NCI-H748 treated with DMSO at 0.1 percent for 48 hours (cell line): ENCODE measurements at places on chromosomes 2 and 18.

GRCh38 chr2:200795028-200795440 is 16.7 kb upstream of the BZW1 start:
- no peak for DNase-seq

DNA sequence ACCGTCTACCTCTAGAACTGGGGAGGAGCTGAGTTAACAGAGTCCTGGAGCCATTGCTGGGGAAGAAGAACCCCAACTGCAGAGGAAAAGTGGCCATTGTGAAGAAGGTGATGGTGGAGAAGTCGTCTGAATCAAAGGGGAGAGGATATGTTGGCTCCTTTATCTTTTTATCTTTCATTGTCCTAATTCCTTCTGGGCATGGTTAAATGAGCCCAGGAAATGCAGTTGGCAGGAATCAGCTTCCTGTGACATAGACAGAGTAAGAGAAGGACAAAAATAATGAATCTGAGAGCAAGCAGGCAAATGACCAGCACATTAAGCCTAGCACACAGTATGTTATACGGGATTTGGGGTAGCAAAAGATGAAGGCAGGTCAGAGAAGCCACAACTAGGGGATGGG is 16.0 kb upstream of the ACTR3 start:
- no peak for DNase-seq

DNA sequence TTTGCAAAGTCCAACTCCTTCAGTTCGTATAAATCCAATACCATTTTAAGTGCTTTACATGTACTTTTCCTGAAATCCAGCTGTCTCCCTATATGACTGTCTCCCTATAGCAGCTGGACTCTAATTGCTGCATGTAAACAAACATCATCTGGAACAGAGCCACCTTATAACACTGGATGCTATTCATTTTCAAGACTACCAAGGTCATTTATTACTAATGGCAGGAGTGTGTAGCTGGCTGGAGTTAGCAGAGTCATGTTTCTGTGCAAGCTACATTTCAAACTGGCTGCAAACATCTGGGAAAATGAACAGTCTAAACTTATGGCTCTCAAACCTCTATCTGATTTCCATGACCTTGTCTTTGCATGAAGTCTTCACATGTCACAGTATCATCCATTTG is 575.2 kb downstream of the PIK3C3 start:
- DNase-seq: no peak

DNA sequence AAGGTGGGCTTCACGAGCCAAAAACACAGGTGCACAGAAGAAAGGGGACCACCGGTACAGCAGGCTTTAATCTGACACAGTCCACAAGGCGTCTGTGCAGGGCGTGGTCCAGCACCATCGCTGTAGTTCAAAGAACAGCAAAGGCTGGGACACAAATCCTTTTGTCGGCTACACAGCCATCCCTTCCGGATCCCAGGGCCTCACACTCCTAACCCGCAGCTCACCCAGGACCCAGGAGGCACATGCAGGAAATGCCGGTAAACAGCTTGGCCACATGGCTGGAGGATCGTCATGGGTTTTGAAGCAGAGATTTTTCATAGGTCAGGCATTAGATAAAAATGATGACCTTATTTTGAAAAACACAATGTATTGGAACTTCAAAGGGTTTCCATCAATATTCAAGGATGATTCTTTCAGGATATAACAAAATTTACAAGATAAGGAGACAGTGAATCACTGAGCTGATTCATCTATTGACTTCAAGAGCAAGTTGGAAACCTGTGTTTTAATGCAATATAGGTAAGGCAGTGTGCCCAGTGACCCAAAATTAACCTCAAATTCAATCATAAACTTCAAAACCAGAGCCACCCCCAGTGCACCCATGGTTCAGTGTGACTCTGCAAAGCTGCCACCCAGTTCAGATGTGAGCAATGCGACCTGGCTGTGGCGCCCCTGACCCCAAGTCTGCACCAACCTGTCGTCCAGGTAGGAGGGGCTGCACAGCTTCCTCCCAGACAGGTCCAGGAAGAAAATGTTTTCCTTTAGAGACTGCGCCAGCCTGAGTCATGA is 74.4 kb downstream of the TMEM18 start:
- DNase-seq: no peak

DNA sequence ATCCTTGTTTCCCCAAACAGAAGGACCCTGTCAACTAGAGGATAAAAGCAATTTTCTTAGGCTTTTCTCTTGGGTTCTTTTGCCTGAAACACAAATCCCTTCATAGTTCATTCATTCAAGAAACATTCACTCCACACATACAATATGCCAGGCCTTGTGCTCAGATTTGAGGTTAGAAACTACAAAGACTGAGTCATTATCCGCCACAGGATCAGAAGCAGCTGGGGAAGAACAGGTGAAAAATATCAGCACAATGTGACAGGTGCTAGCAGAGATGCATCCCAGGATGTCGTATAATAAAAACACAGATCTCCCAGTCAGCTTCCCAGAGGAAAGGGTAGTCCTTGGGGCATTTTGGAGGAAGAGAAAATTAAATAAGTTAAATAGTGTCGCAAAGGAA is 172.4 kb downstream of the LRATD1 start:
- DNase-seq: no peak

GRCh38 chr2:189024901-189025618 is 50.9 kb downstream of the COL3A1 start:
- no peak for DNase-seq

DNA sequence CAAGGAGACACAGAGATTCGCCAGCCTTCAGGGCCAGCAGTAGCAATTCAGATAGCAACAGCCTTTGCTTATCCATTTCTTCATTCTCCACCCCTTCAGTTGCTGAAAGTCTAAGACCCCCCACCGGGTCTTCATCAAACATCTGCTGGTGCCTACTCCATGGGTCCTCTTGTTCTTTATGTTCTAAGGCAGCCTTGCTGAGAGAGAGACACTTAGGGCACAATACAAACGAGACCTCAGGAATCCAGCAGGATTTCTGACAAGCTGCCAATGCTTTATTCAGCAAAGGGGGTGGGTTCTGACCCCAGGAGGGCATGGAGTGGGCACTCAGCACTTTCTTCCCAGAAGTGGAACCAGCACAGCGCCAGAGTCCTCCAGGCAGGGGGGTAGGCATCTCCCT is 36.2 kb upstream of the CNGA3 start:
- no peak for DNase-seq

DNA sequence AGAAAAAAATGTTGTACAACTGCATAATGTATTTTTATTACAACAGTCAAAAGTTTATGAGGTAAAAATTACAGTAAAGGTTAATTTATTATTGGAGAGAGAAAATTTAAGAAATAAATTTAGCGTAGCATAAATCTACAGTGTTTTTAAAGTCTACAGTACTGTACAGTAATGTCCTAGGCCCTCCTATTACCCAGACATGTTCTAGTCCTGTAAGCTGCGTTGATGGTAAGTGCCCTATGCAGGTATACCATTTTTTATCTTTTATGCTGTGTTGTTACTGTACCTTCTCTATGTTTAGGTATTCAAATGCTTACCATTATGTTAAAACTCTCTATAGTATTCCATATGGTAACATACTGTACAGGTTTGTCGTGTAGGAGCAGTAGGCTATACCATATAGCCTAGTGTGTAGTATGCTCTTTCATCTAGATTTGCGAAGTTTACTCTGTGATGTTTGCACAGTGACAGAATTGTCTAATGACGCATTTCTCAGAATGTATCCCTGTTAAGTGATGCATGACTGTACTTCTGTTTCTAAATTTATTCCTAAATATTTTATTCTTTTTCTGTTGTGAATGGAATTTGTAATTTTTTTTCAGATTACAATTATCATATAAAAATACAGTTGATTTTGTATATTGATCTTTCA is 24.5 kb downstream of the ABI2 start:
- no peak for DNase-seq

GRCh38 chr2:181853696-181854095 is 37.8 kb upstream of the ITPRID2 start:
- no peak for DNase-seq

DNA sequence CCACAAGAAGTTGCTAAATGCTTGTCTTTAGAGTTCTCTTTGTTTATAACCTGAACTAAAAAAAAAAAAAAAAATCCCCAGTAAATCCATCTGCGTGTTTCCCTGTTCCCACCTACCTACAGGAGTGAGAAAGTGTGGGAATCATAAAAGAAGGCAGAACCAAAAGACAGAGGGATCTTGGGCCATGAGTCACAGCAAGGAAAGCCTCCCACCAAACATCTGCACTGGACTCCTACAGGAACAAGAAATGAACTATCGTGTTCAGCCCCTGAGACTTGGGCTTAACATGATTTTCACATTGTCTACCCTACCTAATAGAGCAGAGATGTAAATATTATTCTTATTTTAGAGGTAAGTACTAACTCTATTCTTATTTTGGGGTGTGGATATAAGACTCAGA is 1761.2 kb upstream of the CELF4 start:
- DNase-seq: no peak

DNA sequence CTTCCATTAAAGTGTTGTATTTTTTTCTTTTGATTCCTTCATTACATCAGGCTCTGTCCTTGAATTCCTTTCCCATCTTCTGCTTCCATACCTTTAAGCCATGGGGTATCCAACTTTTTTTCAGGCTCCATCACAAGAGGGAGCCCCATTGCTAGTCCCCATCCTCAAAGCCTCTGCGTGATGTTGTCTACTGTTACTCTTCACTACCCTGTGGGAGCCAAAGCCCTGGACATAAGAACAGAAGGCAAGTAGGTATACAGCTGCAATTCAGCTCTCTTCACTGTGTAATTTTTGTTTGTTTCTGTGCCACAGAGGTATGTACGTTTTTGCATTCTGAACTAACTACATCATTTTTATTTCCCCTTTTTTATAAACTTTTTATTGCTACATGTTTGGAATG is 36.6 kb upstream of the CCNYL1 start:
- no peak for DNase-seq

- DNase-seq: no peak
Observed at GRCh38 chr18:10139783-10140410, 226.1 kb downstream of the VAPA start.

DNA sequence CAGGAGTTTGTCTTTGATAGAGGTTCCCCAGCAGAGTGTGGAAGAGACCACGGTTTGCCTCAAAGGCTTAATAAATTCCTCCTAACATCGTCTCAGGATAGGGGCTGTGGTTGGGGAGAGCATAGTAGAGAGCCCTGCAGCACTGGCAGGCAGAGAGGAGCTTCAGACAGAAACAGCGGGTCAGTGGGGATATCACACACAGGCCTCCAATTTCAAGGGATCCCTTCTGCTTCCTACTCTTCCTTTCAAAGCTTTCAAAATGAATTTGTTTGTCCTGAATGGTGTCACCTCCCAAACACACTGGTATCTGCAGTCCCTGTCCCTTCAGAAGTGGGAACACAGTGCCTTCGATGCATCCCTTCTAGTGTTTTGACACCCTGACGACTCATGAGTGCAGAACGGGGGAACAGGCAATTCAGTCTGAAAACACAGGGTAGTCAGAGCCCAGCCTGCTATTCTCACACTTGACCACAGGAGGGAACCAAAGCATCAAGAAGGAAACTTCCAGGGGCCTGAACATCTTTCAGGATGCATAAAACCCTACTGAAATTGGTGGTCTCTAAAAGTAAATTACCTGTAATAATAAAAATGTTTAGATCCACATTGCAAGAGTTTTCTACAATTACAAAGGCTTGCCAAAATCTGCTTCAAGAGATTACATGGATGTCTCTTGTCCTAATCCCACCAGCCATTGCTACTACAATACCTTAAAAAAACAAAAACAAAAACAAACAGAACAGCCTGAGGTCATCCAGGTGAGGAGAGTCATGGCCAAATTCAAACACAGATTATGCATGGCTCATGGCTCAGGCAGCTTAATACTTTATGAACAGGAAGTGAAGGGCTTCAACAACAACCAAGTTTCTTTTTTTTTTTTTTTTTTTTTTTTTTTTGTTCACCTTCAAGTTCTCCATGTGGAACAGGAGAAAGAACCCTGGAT is 49.8 kb downstream of the SLC14A2 start:
- peak; percentile 34 for DNase-seq

GRCh38 chr2:111618978-111619902 is 264.8 kb downstream of the ANAPC1 start:
- DNase-seq: no peak

- peak; percentile 10 for DNase-seq
Observed at GRCh38 chr2:54838585-54839035, 115.1 kb downstream of the EML6 start.

DNA sequence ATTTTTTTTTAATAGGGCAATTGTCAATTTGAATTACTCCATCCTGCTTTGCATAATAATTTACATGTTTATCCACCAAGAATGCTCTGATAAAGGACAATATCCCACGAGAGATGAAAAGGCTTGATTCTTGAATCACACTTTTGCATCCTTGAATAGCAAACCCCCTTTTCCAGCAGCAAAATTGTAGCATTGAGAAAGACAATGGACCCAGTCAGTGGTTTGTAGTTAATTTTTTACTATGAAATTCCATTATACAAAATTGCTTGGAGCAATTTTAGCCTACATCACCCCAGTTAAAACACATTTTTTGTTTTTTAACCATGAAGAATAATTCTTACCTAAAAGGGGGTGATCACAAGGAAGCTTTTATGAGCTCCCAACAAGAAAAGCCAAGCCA is 255.1 kb downstream of the RND3 start:
- DNase-seq: no peak

- no peak for DNase-seq
Observed at GRCh38 chr2:202408546-202409140, 32.5 kb downstream of the BMPR2 start.

- no peak for DNase-seq
Observed at GRCh38 chr2:86809481-86810121, 18.9 kb upstream of the CD8A start.

DNA sequence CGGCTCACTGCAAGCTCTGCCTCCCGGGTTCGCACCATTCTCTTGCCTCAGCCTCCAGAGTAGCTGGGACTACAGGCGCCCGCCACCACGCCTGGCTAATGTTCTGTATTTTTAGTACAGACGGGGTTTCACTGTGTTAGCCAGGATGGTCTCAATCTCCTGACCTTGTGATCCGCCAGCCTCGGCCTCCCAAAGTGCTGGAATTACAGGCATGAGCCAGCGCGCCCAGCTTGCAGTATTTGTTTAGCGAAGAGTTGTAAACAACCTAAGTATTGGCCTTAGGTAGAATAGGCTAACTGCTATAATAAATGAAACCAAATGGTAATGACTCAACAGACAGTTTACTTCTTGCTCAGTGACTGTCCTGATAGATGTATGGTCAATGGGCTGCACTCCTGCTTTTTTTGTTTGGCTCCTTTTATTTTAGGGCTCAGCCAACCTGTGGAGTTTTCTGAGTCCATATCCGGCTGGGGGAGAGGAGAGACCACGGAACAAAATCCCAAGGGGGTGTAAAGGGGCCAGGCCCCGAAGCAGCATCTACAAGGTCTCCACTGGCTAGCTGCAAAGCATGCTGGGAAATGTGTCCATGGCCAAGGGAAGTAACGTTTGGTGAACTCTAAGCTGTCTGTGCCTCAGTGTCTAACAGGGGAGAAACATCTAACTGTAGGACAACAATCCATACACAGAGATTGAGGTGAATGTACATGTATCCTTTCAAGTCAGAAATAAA is 841.0 kb upstream of the ID2 start:
- no peak for DNase-seq

GRCh38 chr2:163771596-163771995 is 35.8 kb upstream of the FIGN start:
- no peak for DNase-seq
